ENCODE measurements at places on chromosomes 3 and 15. TPM values are rescaled to one million over a fixed set of nuclear protein-coding genes. Genes with fewer than 3 reads are reported as not detected.

IP6K1 gene
- polyA plus RNA-seq = 96.0 TPM

ILDR1 gene
- 1.4 TPM for polyA plus RNA-seq

ZNF620 gene
- polyA plus RNA-seq = 1.6 TPM

SEMA3G gene
- polyA plus RNA-seq = 3.1 TPM

ITGA11 gene
- 6.6 TPM for polyA plus RNA-seq

LPCAT4 gene
- polyA plus RNA-seq = 16.1 TPM

DYNLT2B gene
- polyA plus RNA-seq = 59.7 TPM

TLR9 gene
- 0.20 TPM for polyA plus RNA-seq

C15orf62 gene
- not detected for polyA plus RNA-seq

Measured in testis (tissue), 5 donors.